ENCODE measurements at places on chromosomes 6 and 20. TPM values are rescaled to one million over a fixed set of nuclear protein-coding genes. Genes with fewer than 3 reads are reported as not detected.

C6orf58 gene
- total RNA-seq, result 0.17 TPM

STK35 gene
- 11.1 TPM for total RNA-seq

SEMG1 gene
- total RNA-seq, result not detected

GSTA1 gene
- 0.50 TPM for total RNA-seq

HRH3 gene
- total RNA-seq, result 1.8 TPM

NRSN1 gene
- total RNA-seq, result 3.2 TPM

ALDH8A1 gene
- 1.8 TPM for total RNA-seq

SLC24A3 gene
- 30.7 TPM for total RNA-seq

OR2H1 gene
- not detected for total RNA-seq

CLDN20 gene
- not detected for total RNA-seq

FAM217A gene
- total RNA-seq, result not detected

PXDC1 gene
- total RNA-seq, result 14.4 TPM

PBOV1 gene
- total RNA-seq, result not detected

TXLNB gene
- 7.1 TPM for total RNA-seq

Measured in spinal cord (tissue), 10 donors.